Eye (tissue), 1 donor: ENCODE measurements at places on chromosomes 13 and 19.

GRCh38 chr13:101673360-101674105 lies 221.1 kb downstream of the ITGBL1 start:
- no peak for DNase-seq

- no peak for DNase-seq
Observed at GRCh38 chr13:99381766-99382165, 74.6 kb upstream of the GPR183 start.

DNA sequence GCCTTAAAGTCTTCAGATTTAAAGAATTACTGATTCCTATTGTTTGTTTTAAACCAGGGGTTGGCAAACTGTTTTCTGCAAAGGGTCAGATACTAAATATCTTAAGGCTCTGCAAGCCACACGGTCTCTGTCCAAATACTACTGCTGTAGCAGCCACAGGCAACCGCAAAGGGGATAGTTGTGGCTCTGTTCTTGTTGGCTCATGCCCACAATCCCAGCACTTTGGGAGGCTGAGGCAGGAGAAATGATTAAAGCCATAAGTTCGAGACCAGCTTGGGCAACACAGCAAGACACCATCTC lies 22.4 kb downstream of the RANBP3 start:
- DNase-seq, result no peak

GRCh38 chr19:21940684-21941083 lies 70.1 kb downstream of the ZNF208 start:
- no peak for DNase-seq

DNA sequence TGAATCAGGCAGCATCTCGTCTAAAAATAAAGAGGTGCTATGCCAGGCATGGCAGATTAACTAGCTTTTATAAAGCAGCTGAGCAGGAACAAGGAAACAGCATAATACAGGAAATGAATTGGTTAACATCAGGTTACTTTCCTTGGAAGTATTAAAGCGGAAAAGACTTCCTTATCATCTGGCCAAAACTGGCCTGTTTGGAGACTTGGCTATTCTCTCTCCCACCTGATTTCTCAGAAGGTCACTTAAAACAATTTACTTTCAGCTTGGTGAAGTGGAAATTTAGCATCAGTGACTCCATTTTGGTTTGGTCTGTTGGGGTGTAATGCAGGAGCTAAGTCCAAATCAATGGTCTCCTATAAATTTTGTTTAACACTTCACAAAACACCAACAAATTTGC lies 191.6 kb downstream of the NUFIP1 start:
- DNase-seq, result no peak

- no peak for DNase-seq
Observed at GRCh38 chr13:106593132-106593531, 25.2 kb upstream of the ARGLU1 start.

DNA sequence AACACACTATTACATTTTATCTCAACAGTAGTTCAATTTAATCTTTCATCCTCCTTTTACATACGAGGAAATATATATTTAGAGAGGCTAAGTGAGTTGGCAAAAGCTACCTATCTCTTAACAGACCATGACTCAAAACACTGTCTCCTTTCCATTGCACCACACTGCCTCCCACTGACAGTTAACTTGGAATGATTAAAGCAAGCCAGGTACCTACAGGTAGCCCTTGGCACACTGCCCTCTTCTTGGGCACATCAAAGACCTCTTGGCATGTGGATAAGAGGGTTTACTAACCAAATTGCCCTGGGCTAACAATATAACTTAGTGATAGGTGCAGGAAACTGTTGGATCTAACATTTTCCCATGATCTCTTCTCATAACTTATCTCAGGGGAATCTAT lies 1.8 kb downstream of the ABHD13 start:
- no peak for DNase-seq

DNA sequence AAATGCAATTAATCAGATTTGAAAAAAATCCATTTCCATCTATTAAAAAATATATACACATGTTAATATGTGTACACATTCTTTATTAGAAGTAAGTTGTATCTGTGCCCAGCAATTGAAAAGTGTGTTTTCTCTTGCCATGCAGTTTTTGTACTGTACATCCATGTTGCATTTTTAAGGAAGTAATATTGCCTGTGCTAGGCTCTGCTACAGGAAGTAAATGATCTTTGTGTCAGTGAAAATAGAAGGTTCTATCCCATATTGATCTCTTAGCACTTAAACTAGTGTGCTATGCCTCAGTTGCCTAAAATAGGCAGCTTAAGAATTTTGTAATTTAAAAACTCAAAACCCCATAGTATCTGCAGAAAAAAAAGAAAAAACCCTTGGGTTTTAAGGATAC lies 122.5 kb downstream of the CDK8 start:
- no peak for DNase-seq

- DNase-seq, result no peak
Observed at GRCh38 chr13:46753137-46753536, 43.8 kb downstream of the ESD start.

DNA sequence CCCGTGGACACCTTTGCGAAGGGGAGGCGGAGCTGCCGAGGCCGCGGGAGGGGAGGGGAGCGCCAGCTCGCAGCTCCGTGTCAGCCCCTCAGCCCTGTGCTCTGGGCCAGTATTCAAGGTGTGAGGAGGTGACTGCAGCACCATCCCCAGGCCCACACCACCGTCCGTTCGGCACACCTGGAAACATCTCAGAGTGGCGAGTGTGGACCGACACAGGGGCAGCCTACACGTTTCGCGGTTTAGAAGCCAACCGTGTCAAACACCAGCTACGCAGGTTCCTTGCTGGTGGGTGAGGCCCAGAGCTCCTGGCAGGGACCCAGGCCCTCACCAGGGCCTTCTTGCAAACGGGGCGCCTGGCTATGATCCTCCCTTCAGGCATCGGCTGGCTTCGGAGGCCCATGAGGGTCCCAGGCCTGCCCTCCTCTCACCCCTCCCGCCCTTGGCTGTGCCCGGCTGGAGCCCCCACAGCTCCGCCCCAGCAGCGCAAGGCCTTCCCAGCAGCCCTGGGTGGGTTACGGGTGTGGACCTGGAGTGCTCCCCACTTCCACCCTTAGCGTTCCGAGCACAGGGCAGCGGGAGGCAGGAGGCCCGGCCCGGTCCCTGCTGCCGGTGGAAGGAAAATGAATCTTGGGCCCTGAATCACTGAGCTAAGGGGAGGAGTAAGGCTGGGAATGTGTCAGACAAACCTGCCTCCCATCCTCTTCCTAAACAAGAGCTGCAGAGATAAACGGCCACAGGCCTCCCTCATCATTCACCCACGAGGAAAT lies 1.2 kb downstream of the C13orf46 start:
- DNase-seq, result no peak

DNA sequence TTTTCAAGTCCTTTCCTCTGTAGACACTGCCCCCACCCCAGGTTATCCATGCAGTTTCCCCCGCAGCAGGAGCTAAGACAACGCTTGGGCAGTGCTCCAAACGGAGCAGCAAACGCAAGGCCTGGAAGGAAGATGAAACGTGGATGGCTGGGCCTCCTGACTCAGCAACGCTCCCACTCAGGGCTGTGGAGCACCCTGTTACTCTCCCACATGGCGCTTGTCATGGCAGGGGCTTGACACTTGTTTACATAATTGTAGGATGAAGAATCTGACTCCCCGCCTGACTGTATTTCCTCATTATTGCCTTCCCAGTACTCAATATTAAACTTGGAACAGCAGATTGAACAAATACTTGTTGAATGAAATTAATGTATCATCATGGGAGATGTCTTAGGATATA lies 799 bp upstream of the C1QTNF9B start:
- DNase-seq, result no peak

DNA sequence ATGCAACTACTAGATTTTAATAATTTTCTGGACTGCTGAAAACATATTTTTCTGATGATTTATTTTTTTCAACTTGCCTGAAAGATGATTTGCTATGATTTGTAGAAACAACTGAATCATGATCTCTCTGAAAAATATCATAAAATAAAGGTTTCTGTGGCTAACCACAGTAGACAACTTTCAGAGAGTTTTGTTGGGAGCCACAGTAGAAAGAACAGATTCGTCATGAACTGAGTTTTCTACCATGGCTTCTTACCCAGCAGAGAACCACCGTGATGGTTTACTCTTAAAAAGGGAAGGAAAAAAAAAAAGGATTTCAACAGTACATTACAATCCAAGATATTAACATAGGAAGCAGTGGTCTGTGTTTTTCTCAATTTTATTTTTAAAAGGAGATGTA lies 18.0 kb downstream of the ZAR1L start:
- DNase-seq, result no peak
